Cardiac septum (tissue), 1 donor: ENCODE measurements at places on chromosomes 12 and 14. TPM values are rescaled to one million over a fixed set of nuclear protein-coding genes. Genes with fewer than 3 reads are reported as not detected.

The PMEL gene
- total RNA-seq, result 0.75 TPM

The OR6S1 gene
- total RNA-seq, result not detected

The CACNB3 gene
- total RNA-seq, result 9.2 TPM

The TNS2 gene
- total RNA-seq, result 99.3 TPM

The AEBP2 gene
- total RNA-seq, result 27.2 TPM

The ALDH2 gene
- total RNA-seq, result 168 TPM

The ABCD2 gene
- 3.0 TPM for total RNA-seq

The ZFHX2 gene
- total RNA-seq, result 1.3 TPM

The SIX1 gene
- total RNA-seq, result 0.89 TPM

The KRT72 gene
- total RNA-seq, result not detected

The OR10G2 gene
- total RNA-seq, result not detected

The MAP1LC3B2 gene
- 1.9 TPM for total RNA-seq

The CLEC9A gene
- total RNA-seq, result not detected

The OR6C75 gene
- total RNA-seq, result not detected

The PTPRR gene
- 0.65 TPM for total RNA-seq

The GARIN6 gene
- not detected for total RNA-seq

The TRHDE gene
- total RNA-seq, result 0.30 TPM

The SUPT16H gene
- total RNA-seq, result 31.7 TPM
